Mesothelial cell of epicardium (in vitro differentiated cells): ENCODE measurements at places on chromosomes 4 and X. TPM values are rescaled to one million over a fixed set of nuclear protein-coding genes. Genes with fewer than 3 reads are reported as not detected.

- no peak for DNase-seq
Measured at GRCh38 chr4:94537921-94538628, 86.3 kb downstream of the PDLIM5 start.

DNA sequence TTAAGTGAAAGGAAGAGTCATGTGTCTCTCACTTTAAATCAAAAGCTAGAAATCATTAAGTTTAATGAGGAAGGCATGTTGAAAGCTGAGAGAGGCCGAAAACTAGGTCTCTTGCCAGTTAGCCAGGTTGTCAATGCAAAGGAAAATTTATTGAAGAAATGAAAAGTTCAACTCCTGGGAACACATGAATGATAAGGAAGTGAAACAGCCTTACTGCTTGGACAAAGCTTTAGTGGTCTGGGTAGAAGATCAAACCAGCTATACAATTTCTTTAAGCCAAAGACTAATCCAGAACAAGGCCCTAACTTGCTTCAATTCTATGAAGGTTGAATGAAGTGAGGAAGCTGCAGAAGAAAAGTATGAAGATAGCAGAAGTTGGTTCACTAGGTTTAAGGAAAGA, 24.9 kb downstream of the RHOH start:
- DNase-seq, result no peak

NEIL3 gene
- total RNA-seq, result 5.6 to 6.2 TPM (median 5.9 TPM) in 3 replicates

RAI2 gene
- 1.8 to 2.2 TPM (median 2.2 TPM) in 3 replicates for total RNA-seq

DNA sequence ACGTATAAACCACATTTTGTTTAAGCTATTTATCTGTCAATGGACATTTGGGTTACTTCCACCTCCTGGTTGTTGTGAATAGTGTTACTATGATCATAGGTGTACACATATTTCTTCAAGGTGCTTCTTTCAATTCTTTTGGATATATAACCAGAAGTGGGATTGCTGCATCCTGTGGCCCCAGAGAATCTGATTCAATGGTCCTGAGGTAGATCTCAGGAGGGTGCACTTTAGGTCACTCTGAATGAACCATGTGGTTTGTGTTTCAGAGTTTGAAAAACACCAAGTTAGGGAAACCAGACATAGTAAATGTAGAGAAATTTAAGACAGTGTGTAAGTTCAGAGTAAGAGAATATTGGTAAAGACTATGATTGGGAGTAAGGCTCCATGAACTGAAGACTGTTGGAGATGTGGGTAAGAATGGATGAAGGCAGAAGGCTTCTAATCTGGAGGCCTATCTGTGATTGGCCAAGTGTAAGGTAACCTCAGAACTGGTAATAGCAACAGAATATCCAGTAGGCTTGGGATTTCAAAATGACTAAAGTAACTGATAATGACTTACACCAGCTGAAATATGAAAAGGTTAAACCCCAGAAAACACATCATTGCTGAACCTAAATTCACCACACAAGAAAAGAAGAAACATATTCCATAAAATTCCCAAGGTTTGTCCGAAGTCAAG, 236.9 kb downstream of the CAMK2D start:
- no peak for DNase-seq

DNA sequence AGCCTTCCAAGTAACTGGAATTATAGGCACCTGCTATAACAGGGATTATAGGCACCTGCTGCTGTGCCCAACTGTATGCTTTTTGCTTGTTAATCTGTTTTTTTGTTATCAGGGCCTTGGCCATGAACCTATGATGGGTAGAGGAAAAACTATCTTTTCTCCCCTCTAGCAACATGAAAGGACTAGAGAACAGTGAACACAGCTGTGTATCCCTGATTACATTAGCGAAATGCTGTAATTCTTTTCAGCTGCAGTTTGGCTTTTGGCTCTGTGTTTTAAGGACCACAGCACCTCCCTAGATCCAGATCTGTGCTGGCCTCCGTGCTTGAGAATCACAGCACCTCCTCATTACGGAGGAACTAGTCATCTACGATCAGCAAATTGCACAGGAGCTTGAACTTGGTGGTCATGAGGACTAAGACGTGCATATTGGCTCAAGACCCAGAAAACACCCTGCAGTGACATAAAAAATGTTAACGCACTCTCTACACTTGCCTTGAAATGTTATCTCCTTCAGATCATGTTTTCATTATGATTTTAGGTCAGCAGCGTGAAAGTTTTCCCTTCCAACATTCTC, 57.7 kb upstream of the S100G start:
- DNase-seq, result no peak

DNA sequence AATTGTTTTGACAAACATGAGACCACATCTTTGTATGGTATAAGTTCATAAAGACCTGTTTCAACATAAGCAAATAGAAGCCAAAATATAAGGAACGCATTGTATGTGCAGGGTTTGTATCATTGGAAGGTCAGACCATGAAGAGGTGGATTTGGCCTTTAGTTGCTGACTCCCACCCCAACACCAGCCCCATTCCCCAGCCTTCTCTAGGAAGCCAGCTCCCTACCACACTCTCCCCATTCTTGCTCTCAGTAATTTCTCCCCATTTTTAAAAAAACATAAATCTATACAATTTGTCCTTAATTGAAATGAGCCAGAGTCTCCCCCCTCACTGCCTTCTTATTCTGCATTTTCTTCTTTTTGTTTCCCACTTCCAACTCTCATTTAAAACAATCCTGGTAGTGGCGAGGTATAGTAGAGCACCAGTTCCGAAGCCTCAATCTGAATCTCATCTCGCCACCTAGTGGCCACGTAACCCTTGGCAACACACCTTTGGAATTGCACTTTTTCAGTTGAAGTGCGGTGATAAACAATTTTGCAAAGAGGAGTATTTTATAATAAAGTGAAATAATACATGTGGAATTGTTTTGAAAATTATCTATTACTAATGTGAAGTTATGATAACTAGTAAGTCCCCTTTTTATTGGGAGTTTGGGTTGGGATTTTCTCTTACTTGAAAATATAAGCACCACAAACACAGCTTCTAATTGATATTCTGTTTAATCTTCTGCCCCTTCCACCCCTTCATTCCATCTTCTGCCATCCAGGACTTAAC, 126.6 kb downstream of the ASB9 start:
- DNase-seq, result peak; percentile 42

DNA sequence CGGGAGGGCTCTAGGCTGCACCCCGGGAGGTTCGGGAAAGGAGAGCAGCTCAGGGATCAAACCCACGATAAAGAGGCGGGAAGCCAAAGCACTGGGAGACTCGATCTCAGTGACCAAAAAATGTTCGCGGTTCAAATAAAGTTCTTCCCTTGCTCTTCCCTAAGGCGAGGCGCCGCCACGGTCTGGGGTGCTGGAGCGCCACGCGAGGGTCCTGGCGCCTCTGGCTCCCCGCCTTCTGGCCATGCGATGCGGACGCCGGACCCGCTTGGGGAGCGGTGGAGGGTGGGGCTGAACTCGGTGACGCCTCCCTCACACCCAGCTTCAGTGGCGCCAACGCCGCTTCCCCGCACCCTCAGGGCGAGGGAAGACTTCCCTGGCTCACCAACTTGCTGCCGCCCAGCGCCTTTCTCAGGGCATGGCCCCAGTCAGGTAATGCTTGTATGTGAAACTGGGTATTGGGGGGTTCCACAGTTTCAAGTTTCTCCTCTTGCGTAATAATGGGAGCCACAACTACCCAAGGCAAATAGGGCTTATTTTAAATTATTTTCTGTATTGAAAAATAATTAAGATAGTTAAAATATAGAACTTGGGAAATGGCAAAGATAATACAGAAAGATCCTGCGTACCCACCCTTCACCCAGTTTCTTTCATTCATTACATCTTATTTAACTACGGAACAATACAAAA, at the start of gene QRFPR:
TSS of gene QRFPR (minus strand) at position 243 of the 687 bp plus-strand sequence. CDS start 371 bp downstream, outside the sequence.
- no peak for DNase-seq

DNA sequence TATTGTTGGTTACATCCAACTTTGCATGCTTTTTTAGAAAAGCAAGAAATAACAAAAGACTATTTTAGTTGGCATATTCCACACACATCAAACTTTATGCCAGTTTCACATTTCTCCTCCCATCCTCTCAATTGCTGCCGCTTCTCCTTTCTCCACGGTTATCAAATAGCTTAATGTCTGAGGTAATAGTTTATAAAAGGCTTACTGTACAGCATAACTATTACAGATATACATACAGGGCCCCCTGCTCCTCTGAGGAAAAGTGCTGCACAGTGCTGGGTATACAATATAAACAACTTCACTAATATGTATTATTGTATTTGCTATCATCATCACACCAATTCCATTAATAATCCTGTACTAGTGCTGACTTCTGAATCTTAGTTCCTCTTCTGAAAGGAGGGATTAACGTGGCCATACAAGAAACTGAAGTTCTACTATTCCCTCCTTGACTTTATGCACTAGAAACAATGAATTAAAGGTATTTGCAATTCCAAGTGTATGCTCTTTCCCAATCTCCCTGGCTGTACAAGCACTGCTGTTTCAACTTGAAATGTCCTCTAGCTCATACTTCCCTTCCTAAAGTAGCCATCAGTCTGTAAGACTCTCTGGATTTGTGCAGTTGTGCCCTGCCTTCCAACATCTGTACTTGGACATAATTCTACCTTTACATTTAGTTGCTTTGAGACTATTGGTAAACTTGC, 2.5 kb downstream of the CCNI start:
- no peak for DNase-seq

GRCh38 chr4:1205586-1206298, 33.4 kb upstream of the SPON2 start:
- peak; percentile 36 for DNase-seq

- DNase-seq, result no peak
Measured at GRCh38 chrX:31747411-31747810, 675.6 kb upstream of the FTHL17 start.

GRCh38 chrX:103155201-103155600, 59.7 kb upstream of the BEX4 start:
- no peak for DNase-seq

ADAM29 gene
- total RNA-seq, result not detected in 3 replicates

- peak; percentile 51 for DNase-seq
Measured at GRCh38 chr4:68498413-68499007, 51.2 kb downstream of the TMPRSS11E start.

DNA sequence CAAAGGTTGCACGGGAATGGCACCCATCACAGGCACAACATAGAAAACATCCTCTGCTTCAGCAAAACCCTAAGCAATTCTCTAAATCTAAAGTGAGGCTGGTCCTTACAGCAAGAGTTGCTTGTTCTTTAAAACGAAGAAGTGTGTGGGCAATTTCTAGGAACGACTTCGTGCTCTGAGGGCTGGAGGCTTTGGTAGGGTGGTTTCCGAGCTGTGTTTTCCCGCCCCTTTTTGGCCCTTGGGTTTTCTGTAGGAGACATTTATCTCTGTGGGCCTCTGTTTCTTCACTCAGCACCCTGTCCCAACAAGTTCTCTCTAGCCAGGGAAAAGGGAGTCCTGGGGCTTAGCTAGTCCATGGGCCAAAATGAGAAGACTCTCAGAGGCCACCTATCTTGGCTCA, 84.2 kb downstream of the SLC2A9 start:
- no peak for DNase-seq

FAM47E gene
- total RNA-seq, result 1.2 to 2.6 TPM (median 2.3 TPM) in 3 replicates

GRCh38 chrX:29024871-29025270, 437.6 kb downstream of the IL1RAPL1 start:
- DNase-seq, result no peak

DNA sequence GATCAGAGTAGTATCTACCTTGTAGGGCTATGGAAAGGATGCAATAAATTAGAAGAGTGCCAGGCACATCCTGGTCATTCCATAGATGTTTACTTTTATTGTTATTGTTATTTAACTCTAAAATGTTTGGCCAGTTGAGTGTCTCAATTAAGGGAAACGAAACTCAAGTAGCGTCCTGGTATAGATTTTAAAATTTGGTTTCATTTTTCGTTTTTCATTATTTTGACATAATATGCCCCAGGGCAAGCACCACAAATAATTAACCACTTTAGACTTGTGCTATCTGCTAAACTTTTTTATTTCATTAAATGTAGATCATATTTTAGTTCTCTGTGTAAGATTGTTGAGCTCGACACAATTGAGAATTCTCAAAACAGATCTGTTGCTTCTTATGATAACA, 179.7 kb upstream of the PRPS2 start:
- no peak for DNase-seq

GPR143 gene
- total RNA-seq, result 6.4 to 7.7 TPM (median 7.3 TPM) in 3 replicates

GRCh38 chrX:16403808-16404207, 236.5 kb downstream of the MAGEB17 start:
- DNase-seq, result no peak

DNA sequence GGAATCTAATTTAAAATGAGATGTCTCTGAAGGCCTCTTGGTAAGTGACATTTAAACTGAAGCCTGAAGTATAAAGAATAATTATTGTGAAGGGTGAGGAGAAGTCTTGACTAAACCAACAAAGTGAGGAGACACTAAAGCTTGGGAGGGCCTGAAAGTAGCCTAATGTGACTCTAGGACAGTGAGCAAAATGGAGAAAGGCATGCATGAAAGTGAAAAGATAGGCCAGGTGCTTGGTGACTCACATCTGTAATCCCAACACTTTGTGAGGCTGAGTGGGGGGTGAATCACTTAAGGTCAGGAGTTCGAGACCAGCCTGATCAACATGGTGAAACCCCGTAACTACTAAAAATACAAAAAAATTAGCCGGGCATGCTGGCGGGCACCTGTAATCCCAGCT, 46.9 kb upstream of the SMARCAD1 start:
- DNase-seq, result no peak

UGT2B10 gene
- total RNA-seq, result not detected in 3 replicates

ITGB1BP2 gene
- 3.7 to 4.4 TPM (median 3.7 TPM) in 3 replicates for total RNA-seq

- DNase-seq, result no peak
Measured at GRCh38 chr4:42167709-42168108, 15.3 kb upstream of the BEND4 start.

DNA sequence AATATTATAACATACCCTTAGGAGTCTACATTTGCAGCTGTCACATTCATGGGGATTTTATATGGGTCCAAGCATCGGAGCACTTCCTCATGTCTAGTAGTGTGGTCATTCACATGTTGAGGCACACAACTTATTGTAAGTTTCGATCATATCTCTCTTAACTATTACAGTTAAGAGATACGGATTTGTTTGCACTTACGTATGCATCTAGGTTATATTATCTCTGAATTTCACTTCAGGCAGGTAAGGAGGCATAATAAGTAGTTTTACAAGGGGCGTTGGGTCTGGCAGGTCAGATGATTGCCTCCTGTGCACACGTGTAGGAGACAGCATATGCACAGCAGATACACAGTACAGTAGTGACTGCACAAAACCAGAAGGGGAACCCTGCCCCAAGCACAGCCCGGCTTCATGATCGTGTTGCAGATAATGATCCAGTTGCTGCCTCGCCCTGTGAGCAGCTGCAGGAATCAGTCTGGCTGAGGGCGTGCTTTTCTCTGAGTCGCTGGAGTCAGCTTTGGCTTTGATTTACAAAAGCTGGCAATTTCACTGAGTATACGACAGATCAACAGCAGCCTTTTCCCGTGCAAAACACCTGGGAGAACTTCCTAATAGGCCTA, 302.9 kb upstream of the GATB start:
- no peak for DNase-seq

DNA sequence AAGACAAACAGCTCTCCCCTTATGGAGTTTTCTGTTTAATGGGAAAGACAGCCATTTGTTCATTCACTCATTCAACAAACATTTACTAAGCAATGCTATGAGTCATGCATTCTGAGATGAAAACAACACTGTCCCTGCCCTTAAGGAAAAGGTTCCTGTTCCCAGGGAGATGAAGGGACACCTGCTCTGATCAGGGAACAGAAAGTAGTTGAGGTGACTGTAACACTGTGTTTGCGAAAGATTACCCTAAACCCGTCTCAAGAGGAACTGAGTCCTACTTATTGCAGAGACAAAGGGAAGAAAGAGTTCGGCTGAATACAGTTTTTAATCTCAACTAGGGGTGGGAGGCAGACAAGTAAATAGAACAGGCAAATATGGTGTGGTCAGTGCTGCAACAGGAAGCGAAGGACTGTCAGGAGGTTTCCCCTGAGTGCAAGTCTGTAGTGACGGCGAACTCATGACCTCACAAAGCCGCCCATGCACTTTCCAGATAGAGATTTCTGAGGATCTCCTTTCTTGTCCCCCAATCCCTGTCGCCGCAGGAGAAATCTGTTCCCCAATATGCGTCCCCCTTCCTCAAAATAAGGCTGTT, 712 bp downstream of the STX18 start:
- no peak for DNase-seq
